Neural progenitor cell (in vitro differentiated cells): ENCODE measurements at places on chromosomes 2 and 18. TPM values are rescaled to one million over a fixed set of nuclear protein-coding genes. Genes with fewer than 3 reads are reported as not detected.

- no peak overlapping the region for H3K4me3 ChIP-seq
- peaks cover under 1% of the 10 kb centered on the region for H3K4me1 ChIP-seq
- H3K27me3 ChIP-seq: no peaks in the 10 kb centered on the region
- no peaks in the 10 kb centered on the region for H3K36me3 ChIP-seq
Measured at GRCh38 chr2:119996148-119996547, 16.7 kb upstream of the EPB41L5 start.

ALLC gene
- not detected in 2 replicates for total RNA-seq

- H3K27me3 ChIP-seq: peaks cover 64% of the 10 kb centered on the region
- no peak overlapping the region for H3K27ac ChIP-seq
- no peaks in the 10 kb centered on the region for H3K36me3 ChIP-seq
Measured at GRCh38 chr18:6414118-6414722, 491 bp downstream of the L3MBTL4 start.

- no peaks in the 10 kb centered on the region for H3K27me3 ChIP-seq
- no peak overlapping the region for H3K4me3 ChIP-seq
- no peak overlapping the region for H3K27ac ChIP-seq
- peaks cover 11% of the 10 kb centered on the region for H3K36me3 ChIP-seq
Measured at GRCh38 chr18:70194227-70194890, 11.1 kb downstream of the RTTN start.

HIBCH gene
- 33.0 and 38.8 TPM in 2 replicates for total RNA-seq

HOXD9 gene
- total RNA-seq: not detected in 2 replicates

GRCh38 chr2:20107352-20107751 is 55.9 kb upstream of the LAPTM4A start:
- H3K27me3 ChIP-seq: peaks cover 11% of the 10 kb centered on the region
- DNase-seq: no peak
- H3K36me3 ChIP-seq: no peaks in the 10 kb centered on the region
- H3K4me3 ChIP-seq: no peak overlapping the region
- H3K4me1 ChIP-seq: no peaks in the 10 kb centered on the region
